ENCODE measurements at places on chromosomes 16 and 17. TPM values are rescaled to one million over a fixed set of nuclear protein-coding genes. Genes with fewer than 3 reads are reported as not detected.

The KRT16 gene
- total RNA-seq: not detected

The ZNF747 gene
- total RNA-seq: 13.3 TPM

The SOST gene
- total RNA-seq: 0.21 TPM

The TP53TG3B gene
- total RNA-seq: not detected

The TMEM220 gene
- 7.2 TPM for total RNA-seq

The ZNHIT3 gene
- total RNA-seq: 33.7 TPM

The NEURL4 gene
- total RNA-seq: 20.9 TPM

The KREMEN2 gene
- total RNA-seq: 0.11 TPM

DNA sequence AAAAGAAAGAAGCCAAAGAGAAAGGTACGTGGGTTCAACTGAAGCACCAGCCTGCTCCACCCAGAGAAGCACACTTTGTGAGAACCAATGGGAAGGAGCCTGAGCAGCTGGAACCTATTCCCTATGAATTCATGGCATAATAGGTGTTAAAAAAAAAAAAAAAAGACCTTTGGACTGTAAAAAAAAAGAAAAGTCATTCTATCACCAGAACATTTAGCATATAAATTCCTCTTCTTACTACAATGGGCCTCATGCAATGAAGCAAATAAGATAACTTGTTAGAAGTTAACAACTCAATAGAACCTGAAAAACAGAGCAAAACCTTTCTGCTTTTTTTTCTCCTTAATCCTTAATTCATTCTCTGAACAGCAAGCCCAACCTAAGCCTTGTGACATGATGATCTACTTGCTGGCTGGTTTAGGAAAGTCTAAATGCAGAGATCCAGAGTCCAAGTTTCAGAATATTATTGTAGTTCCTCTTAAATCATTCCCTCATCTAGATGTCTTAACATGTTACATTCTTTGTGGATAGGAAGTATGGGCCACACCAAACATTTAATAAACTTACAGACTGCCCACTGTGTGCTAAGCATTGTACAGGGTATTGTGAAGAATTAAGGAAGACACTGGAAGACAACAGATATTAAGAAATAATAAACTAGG, 45.4 kb downstream of the BRCA1 start:
- DNase-seq: no peak

- no peak for DNase-seq
These were observed 5.8 kb upstream of the ALDH3A1 start for GRCh38 chr17:19753661-19754463.

- no peak for DNase-seq
These were observed 471.6 kb downstream of the SOX9 start for GRCh38 chr17:72592242-72592966.

DNA sequence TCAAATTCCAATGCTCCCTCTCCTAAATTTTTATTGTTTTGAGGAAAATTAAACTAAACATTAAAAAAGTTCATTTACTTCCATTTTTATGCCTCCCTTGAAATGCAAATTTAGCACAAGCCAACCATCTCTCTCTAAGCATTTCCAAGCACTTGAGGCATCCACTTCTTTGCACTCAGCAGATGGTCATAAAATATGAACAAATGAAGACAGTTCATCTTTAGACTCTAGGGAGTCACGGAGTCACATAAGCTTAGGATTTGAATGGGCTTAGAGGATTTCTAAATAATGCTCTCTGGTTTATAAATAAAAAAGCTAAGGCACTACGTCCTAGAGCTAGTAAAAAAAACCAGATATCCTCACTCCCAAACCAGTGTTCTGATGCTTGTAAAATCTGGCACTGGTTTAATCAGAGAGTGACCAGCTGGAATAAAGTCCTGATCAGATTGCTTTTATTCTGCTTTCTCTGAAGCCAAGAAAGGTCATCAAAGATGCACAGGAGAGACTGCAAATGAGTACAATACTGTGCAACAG, 204.2 kb downstream of the CA10 start:
- no peak for DNase-seq

DNA sequence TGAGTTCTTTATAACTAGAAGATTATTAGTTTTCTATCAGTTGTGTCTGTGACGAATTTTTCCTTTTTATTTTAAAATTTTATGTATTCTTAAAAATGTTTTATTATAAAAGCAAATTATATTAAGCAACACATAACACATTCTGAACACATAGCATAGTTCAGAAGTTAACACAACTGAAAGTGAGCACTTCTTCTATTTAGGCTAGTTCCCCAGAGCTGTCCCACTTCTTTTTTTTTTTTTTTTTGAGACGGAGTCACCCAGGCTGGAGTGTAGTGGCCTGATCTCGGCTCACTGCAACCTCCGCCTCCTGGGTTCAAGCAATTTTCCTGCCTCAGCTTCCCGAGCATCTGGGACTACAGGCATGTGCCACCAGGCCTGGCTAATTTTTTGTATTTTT, 37.7 kb upstream of the ALDH3A2 start:
- DNase-seq: no peak

DNA sequence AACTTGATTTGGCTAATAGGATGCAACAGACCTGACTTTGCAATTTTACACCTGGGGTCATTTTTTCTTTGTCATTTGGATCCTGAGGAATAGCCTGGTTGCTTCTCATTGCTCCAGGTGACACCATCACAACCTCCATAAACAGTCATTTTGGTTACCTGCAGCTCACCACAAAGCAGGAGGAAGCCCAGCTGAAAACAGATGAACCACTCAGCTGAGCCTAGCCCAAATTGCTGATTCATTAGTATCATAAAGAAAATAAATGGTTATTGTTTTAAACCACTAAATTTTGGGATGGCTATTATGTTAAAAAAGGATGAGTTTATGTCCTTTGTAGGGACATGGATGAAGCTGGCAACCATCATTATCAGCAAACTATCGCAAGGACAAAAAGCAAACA, 841.0 kb upstream of the EEF2KMT start:
- DNase-seq: no peak

- DNase-seq: no peak
These were observed 6.3 kb downstream of the PDF start for GRCh38 chr16:69324013-69324531.

DNA sequence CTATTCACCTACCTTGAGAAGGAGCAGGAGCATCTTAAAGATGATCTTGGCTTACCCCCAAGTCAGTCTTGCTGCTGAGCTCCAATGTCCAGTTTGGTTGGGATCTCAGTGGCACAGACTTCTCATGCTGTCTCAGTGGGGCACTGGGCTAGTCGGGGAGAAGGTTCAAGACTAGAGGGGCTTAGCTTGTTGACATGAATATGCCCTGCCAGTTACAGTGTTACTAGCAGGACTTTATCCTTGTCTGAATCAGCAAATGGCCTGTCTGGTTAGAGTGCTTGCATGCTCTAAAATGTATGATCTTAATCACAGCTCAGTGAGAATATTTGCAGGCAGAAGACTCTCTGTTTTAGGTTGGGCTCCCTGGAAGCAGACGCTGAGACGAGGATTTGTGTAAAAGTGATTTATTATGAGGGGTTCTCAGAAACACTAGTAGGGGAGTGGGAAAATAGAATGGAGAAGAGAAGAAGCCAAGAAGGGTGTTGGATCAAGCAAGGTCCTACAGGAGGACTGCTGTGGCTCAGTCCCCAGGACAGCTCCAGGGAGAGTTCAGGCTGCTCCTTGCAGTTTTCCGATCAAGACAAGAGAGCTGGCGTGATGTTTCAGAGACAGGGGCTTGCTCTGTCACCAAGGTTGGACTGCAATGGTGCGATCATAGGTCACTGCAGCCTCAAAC, 150.4 kb upstream of the HS3ST2 start:
- DNase-seq: no peak

- DNase-seq: no peak
These were observed 7.3 kb downstream of the TCF25 start for GRCh38 chr16:89880477-89881367.

DNA sequence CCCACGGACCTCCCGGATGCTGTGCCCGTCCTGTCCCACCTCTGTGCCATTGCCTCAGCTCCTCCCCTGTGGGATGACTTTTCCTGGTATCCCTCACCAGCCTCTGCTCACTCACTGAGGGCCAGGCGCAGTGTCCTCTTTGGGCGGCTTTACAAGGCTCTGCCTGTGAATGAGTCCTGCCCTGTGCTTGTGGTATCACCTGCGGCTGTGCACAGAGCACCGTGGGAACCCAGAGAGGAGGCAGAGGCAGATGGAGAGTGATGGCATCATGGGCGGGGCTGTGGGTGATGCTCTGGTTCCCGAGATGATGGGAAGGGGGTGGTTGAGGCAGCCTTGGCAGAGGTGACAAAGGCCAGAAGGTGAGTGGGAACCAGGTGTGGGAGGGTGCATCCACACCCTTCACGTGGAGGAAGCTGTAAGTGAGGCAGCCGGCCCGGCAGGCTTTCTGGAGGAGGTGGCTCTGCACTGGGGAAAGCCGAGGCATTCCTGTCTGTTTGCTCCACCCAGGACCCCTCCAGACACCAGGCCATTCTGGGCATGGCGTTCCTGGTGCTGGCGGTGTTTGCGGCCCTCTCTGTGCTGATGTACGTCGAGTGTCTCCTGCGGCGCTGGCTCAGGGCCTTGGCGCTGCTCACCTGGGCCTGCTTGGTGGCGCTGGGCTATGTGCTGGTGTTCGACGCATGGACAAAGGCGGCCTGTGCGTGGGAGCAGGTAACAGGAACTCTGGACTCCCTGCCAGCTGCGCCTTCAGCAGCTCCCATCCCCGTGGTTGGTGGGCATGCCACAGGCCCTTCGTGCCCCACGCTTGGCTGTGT, 23.8 kb downstream of the ADCY7 start:
- no peak for DNase-seq

DNA sequence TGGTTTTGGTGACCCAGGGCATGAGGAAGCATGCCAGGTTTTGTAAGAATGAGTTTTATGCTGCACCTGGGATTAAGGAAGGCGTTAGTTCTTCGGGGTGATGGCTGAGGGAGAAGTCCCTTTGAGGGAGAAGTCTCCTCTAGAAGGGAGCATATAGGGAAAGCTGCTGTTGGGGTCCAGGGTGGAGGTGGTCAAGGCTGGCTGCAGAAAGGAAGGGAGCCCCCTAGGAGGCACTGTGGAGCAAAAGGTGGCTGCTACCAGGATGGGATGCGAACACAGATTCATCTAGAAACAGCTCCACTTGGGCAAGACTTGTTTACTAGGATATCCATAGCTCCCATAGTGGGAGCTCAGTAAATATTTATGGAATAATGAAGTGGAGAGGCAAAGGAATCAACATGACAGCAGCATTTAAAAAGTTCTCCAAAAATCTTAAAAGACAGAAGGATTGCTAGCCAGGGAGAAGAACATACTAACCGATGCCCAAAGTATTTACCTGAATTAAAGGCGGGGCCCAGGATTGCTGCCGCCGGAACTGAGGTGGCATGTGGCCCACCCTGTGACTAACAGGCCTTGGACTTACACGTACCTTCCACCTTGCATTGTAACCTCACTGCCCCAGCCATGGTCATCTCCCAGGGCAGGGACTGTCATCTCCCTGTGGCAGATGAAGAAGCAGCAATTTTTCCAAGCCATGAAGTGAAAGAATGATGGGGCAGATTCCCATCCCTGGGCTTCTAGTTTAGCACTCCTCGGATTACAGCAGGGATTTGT, 7.1 kb upstream of the LPCAT2 start:
- DNase-seq: no peak

GRCh38 chr16:68263559-68264127, 683 bp upstream of the SLC7A6 start:
- DNase-seq: no peak

GRCh38 chr16:11046382-11046931, 102.1 kb downstream of the CLEC16A start:
- DNase-seq: no peak

DNA sequence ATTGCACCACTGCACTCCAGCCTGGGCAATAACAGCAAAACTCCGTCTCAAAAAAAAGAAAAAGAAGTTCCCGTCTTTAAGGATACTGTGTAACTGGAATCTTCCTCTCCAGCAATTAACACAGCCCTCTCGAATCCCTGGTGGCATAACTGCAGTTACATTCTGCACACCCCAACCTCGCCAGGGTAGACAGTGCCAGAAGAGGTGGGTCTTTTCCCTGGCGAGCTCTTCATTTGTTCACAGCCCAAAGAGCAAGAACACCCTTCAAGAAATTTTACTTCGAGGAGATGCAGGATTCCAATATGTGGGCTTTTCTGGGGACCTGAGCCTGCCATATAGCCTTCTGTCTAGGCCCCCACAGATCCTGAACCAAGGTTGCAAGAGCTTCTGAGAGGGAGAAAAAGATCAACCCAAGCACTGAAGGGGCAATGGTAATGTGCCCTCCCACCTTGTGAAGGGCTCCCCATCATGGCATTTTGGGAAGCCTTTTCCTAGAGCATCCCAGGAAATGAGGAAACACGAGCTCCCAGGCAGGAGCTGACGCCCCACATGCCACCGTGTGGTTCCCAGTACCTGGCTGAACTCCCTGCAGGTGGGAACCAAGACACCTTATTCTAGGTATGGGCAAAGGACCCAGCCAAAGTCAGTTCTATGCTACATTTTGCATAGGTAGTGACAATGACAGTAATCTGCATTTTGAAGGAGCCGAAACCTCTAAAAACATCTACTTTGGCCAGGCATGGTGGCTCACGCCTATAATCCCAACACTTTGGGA, 26.9 kb downstream of the TK2 start:
- no peak for DNase-seq

- DNase-seq: no peak
These were observed 12.4 kb downstream of the ZFPM1 start for GRCh38 chr16:88465387-88465983.

DNA sequence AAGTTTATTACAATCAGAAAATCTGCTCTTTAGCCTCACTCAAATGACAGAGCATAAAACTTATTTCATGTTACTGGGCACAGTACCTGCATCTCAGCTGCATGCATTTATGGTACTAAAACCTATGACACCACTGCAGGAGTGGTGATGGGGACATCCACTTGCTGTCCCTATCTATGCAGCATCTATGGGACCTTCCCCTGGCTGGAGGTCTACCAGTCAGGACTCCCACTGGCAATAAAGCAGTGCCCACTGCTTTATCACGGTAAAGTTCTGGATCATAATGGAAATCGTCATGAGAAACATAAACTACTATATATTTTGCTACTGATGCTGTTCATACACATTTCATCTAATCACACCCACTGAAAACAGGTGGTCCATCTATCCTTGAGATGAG, 26.2 kb downstream of the NSMCE1 start:
- no peak for DNase-seq
